Glutamatergic neuron (in vitro differentiated cells): ENCODE measurements at places on chromosomes 5 and 9. TPM values are rescaled to one million over a fixed set of nuclear protein-coding genes. Genes with fewer than 3 reads are reported as not detected.
A peak's percentile ranks its signal among the peaks of the same experiment; 100 is the strongest.

The UAP1L1 gene
- 5.1 TPM for total RNA-seq

The PRSS3 gene
- not detected for total RNA-seq

The CCDC152 gene
- total RNA-seq = 13.4 TPM

The KCNV2 gene
- total RNA-seq = not detected

The N4BP3 gene
- 2.2 TPM for total RNA-seq

The FOXD4 gene
- total RNA-seq = 0.76 TPM

The PCDHB3 gene
- total RNA-seq = 36.9 TPM

The CCL19 gene
- not detected for total RNA-seq

GRCh38 chr5:58018016-58018415 is 441.9 kb downstream of the PLK2 start:
- no peak overlapping the region for H3K4me3 ChIP-seq
- DNase-seq = no peak
- no peaks in the 10 kb centered on the region for H3K36me3 ChIP-seq
- H3K27me3 ChIP-seq = no peaks in the 10 kb centered on the region
- H3K4me1 ChIP-seq = no peaks in the 10 kb centered on the region
- no peak overlapping the region for H3K27ac ChIP-seq

- peaks cover 5% of the 10 kb centered on the region for H3K27me3 ChIP-seq
- no peaks in the 10 kb centered on the region for H3K36me3 ChIP-seq
- H3K4me1 ChIP-seq = peaks cover 9% of the 10 kb centered on the region
- DNase-seq = peak; percentile 7
- H3K27ac ChIP-seq = no peak overlapping the region
Observed at GRCh38 chr9:133483611-133484010, 4.7 kb upstream of the SLC2A6 start.

GRCh38 chr9:25716220-25716872 is 38.1 kb upstream of the TUSC1 start:
- no peak overlapping the region for H3K4me3 ChIP-seq
- no peak overlapping the region for H3K27ac ChIP-seq
- peak; percentile 20 for DNase-seq
- H3K4me1 ChIP-seq = peaks cover 1% of the 10 kb centered on the region
- no peaks in the 10 kb centered on the region for H3K36me3 ChIP-seq

DNA sequence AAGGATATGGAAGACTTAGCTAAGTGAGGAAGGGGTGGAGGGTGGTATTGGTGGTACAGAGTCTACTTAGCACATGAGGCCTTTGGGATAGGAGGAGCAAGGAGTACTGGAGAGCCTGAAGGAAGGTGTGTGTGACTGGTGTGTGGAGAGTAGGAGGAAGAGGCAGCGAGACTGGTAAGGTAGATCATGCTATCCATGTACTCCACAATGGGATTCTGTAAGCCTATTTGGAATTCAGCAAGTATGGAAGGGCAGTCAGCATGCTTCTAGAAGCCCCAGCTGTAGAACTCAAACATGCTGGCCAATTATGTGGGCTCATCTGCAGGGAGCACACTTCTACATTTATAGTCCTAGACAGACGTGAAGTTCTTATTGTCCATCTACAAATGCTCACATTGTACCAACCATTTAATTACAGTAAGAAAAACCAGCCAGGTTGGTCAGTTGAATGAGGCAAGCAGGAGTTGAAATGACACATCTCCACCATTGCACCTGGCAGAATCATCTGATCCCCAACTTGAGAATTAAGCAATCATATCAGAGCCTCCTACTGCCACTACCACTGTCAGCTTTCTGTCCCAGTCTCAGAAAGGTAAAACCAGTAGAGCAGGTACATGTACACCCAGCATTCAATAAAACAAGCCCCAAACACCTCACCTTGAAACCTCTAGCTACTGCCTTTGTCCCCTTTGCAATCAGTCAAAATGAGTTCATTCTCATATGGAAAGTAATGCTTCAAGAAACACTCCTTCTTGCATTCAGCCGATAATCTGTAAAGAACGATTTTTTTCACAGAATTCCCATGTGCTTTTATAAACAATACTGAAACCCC is 60.9 kb upstream of the GLRX start:
- H3K4me1 ChIP-seq = peaks cover 20% of the 10 kb centered on the region
- no peaks in the 10 kb centered on the region for H3K36me3 ChIP-seq
- DNase-seq = no peak
- no peak overlapping the region for H3K4me3 ChIP-seq
- H3K27me3 ChIP-seq = peaks cover 6% of the 10 kb centered on the region
- H3K27ac ChIP-seq = peak overlapping the region; percentile 49

DNA sequence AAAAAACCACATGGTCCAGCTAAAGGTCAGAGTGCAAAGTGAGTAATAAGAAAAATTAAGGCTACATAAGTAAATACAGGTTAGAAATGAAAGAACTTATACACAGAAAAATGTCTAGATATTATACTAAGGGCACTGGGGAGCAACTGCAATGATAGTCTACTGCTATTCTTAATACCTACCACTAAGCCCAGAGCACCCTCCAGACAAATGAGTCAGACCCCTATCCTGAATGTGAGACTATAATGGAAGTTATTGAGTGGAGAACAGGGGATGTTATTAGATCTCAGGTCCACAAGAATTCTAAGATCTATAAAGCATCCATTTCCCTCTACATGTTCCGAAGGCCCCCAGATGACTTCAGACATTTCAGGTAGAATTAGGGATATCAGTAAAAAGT is 438.3 kb downstream of the PRELID2 start:
- no peak overlapping the region for H3K4me3 ChIP-seq
- no peaks in the 10 kb centered on the region for H3K36me3 ChIP-seq
- H3K4me1 ChIP-seq = no peaks in the 10 kb centered on the region
- no peaks in the 10 kb centered on the region for H3K27me3 ChIP-seq
- no peak overlapping the region for H3K27ac ChIP-seq

GRCh38 chr5:169609716-169610115 is 26.1 kb downstream of the SPDL1 start:
- H3K27me3 ChIP-seq = no peaks in the 10 kb centered on the region
- H3K27ac ChIP-seq = no peak overlapping the region
- no peak for DNase-seq
- no peaks in the 10 kb centered on the region for H3K4me1 ChIP-seq
- peaks cover 5% of the 10 kb centered on the region for H3K36me3 ChIP-seq

DNA sequence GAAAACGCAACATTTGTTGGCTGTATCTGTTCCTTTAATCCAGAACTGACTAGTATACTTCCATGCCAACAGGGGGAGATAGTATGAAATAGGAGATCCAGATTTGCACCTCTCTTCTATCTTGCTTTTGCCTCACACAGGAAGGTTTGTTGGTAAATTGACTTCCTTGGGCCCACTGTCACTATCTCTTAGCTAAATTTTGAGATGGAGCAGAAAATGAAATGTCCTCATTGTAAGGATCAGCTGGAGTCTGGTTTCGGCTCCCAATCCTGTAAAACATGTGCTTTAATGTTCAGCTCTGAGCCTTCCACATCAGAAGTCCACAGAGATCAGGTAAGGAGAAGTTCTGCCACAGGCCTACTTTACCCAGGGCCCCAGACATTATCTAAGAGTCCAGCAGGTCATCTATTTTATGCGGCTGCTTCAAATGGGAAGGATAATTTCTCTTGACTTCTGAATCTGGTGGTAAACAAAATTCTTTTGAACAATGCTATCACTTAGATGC is 176.8 kb downstream of the FER start:
- peaks cover 6% of the 10 kb centered on the region for H3K4me1 ChIP-seq
- H3K27ac ChIP-seq = no peak overlapping the region
- no peak for DNase-seq
- H3K36me3 ChIP-seq = no peaks in the 10 kb centered on the region
- H3K4me3 ChIP-seq = no peak overlapping the region

GRCh38 chr9:94120854-94121376 is 36.7 kb downstream of the PTPDC1 start:
- H3K27ac ChIP-seq = no peak overlapping the region
- H3K36me3 ChIP-seq = peaks cover 13% of the 10 kb centered on the region
- H3K4me3 ChIP-seq = no peak overlapping the region
- DNase-seq = no peak

GRCh38 chr9:14715102-14715501 is 7.4 kb downstream of the CER1 start:
- no peaks in the 10 kb centered on the region for H3K4me1 ChIP-seq
- H3K4me3 ChIP-seq = no peak overlapping the region

- no peak overlapping the region for H3K4me3 ChIP-seq
- H3K27me3 ChIP-seq = no peaks in the 10 kb centered on the region
- no peak for DNase-seq
- no peaks in the 10 kb centered on the region for H3K4me1 ChIP-seq
- no peak overlapping the region for H3K27ac ChIP-seq
Observed at GRCh38 chr5:75439276-75439675, 72.2 kb downstream of the CERT1 start.

- H3K4me3 ChIP-seq = no peak overlapping the region
- H3K4me1 ChIP-seq = peaks cover 7% of the 10 kb centered on the region
- DNase-seq = no peak
- H3K27ac ChIP-seq = no peak overlapping the region
- no peaks in the 10 kb centered on the region for H3K36me3 ChIP-seq
- peaks cover 10% of the 10 kb centered on the region for H3K27me3 ChIP-seq
Observed at GRCh38 chr5:151254556-151254955, 1.6 kb downstream of the GM2A start.

GRCh38 chr9:114120192-114121014 is 21.3 kb upstream of the KIF12 start:
- H3K27me3 ChIP-seq = peaks cover 7% of the 10 kb centered on the region
- H3K4me1 ChIP-seq = peaks cover 12% of the 10 kb centered on the region
- H3K4me3 ChIP-seq = peak overlapping the region; percentile 17

- H3K4me1 ChIP-seq = no peaks in the 10 kb centered on the region
- peaks cover 15% of the 10 kb centered on the region for H3K27me3 ChIP-seq
- DNase-seq = peak; percentile 75
- H3K36me3 ChIP-seq = no peaks in the 10 kb centered on the region
Observed at GRCh38 chr5:16179511-16179935, at the start of gene MARCHF11. Gene MARCHF11 (minus strand): TSS chr5:16179791. CDS start chr5:16179575, 216 bp downstream.
